KBM-7 (cell line): ENCODE measurements at places on chromosomes 2 and 18.

- peak; percentile 23 for DNase-seq
These were observed 290 bp downstream of the PSMG2 start for GRCh38 chr18:12703096-12703567.

GRCh38 chr2:167423731-167424130 lies 535.5 kb downstream of the XIRP2 start:
- DNase-seq, result no peak

DNA sequence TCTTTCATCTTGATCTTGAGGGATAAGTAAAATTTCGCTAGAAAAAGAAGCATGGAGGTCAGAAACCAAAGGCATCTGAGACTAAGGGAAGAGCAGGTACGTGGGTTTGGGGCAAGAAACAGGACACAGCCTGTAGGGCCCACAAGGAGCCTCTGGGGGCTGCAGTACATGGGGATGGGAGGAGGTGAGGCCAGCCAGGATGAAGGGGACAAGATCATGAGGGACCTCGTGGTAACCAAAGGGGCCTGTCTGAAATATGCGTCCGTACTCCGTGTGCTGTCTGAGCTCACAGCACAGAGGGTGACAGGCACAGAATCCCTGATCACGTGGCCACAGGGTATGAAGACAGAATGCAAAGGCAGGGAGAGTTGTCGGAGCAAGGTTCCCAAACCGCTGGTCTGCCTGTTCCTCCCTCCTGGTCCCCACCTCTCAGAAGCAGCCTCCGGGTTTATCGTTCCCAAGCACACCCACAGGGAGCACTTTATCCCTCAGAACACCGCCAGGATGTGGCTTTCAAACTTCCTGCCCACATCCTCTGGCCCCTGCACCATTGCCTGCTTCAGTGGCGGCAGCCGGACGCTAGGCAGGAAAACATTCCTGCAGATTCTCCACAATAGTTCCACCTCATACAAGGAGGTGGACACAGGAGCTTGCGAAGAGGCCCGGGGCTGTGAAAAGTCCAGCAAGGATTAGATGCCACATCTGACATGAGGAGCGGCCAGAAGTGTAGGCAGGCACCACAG lies 12.0 kb downstream of the TMEM163 start:
- DNase-seq, result peak; percentile 91

GRCh38 chr2:205130111-205130829 lies 552.0 kb upstream of the NRP2 start:
- DNase-seq, result no peak

DNA sequence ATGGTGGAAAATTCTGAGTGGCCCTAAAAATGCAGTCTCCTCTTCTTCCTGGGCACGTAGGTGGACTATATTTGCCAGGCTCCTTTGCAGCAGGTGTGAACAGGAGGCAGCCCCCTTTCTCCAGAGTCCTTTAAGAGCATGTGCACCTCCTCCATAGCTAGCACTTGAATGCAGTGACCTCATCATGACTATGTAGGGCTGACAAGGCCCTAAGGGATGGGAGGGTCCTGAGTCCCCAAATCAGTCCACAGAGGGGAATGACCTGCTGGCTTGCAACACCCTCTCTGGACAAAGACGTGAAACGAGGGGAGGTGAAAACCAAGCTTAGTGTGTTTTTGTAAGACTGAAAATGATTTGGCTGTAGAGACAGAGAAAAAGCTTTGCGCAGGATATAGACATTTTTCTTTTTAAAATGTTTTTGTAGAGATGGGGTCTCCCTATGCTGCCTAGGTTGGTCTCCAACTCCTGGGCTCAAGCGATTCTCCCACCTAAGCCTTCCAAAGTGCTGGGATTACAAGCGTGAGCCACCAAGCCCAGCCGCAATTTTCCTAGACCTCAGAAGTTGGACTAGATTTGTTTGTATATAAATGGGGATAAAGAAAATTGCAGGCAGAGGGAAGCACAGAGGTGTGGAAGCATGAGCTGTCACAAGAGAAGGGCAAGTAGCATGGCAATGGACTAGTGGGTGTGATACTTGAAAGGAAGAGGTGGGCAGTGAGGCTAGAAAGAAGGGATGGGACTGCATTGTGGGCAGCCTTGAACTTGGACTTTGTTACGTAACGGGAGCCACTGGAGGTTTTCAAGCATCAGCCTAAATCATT lies 28.8 kb downstream of the LONRF2 start:
- DNase-seq, result no peak

GRCh38 chr2:135882415-135882814 lies 6.2 kb upstream of the MCM6 start:
- no peak for DNase-seq

DNA sequence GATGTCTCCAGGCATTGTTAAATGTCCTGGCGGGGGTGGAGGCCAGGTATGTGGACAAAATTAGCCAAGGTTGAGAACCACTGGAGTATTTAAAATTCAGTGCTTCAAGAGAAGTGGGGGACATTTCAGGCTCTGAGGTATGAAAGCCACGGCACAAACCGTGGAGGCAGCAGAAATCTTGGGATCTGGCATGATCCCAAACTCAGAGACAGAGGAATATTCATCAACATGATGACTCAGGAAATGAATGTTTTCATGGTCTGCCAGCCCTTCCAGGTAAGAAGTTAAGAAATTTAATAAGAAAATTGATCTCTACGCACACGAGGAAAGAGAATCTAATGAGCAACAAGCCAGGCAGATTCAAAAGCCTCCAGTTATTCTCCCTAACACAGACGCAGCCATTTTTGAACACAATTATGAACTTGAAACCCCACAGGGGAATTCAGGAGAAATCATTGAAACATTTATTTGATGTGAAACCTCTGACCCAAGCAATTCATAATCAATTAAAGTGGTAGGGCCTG lies 11.3 kb upstream of the GRP start:
- no peak for DNase-seq

GRCh38 chr2:236964291-236964690 lies 121.4 kb upstream of the COPS8 start:
- DNase-seq, result no peak

DNA sequence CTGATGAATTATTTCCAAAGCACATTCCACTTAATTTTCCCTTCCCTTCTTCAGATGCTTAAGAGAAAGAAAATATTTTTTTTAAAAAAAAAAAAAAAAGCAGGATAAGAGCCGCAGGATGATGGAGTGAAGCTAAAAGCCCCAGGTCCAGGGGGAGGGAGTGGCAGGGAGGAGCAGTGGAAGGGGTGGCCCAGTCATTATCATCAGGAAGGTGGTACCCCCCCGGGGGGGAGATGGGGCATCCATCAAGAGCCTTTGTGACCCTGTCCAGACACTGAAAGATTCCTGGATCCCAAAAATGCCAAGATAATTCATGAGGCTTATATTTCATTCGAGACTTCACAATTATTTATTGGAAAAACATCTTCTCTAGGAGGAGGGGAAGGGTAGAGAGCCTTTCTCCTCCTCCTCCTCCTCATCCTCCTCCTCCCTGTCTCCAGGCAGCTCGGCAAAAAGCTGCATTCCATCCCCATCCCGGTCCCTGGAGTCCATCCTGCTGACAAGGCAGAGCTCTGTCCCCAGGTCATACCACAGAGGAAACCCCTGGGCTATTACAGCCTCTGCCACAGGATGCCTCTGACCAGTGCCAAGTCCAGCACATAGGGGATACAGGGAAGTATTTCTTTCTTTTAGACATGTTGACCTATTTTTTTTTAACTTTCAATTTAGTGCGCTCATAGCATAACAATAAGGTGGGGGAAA lies 125.3 kb downstream of the TWIST2 start:
- no peak for DNase-seq

GRCh38 chr2:108477099-108477498 lies 28.1 kb downstream of the GCC2 start:
- no peak for DNase-seq

DNA sequence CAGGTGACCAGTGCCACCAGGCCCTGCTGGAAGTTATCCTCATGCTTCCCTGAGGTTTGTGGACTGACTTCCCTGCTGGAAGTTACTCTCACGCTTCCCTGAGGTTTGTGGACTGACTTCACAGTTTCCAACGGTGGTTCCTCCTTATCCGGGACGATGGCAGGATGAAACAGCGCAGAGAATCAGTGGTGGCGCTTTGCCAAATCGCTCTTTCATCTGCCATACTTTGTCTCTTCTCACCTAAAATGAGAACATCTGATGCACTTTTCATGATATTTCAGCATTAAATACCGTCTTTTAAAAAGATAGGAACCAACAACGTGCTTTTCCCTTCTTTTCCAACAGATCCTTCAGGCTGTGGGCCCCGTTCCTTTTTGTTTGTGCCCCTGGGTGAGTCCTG lies 183.3 kb downstream of the LDLRAD4 start:
- no peak for DNase-seq

DNA sequence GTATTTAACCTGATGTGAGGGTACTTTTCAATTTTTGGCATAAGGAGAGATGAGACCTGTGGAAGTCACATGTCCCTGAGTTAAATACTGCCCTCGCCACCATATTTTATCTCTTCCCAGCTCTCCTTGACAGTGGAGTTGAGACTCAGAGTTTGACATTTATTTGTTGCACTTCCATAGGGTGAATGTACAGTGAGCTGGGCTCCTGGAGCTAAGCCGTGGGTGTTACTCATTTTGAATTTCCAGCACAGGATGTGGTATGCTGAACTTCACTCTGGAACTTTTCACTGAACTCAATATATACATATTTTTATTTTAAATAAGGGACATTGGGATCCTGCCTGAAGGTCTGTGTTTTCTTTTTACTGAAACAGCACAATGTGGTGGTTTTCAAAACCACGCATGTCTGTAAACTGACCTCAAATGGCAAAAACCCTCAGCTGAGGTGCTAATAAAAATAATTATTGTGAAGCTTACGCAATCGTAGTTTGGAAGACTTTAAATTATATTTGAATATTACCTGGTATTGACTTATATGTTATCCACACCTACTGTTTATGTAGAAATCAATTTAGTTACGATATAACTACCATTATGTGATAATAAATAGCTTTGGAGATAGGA lies 12.1 kb downstream of the RNF144A start:
- peak; percentile 27 for DNase-seq

GRCh38 chr2:224722770-224723169 lies 6.6 kb upstream of the CCDC195 start:
- no peak for DNase-seq

DNA sequence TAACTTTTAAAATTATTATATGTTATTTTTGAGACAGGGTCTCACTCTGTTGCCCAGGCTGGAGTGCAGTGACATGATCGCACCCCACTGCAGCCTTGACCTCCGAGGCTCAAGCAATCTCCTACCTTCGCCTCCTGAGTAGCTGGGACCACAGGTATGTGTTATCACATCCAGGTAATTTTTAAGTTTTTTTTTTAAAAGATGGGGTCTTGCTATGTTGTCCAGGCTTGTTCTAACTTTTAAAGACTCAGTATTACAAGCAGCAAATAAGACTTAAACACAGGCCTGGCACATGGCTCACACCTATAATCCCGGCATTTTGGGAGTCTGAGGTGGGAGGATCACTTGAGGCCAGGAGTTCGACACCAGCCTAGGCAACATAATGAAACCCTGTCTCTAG lies 101.2 kb downstream of the ASXL2 start:
- DNase-seq, result no peak

- peak; percentile 22 for DNase-seq
These were observed at the start of gene SLC9A2 for GRCh38 chr2:102619414-102620319. Gene SLC9A2, plus strand, starts transcription at chr2:102619553. Its CDS starts 296 bp downstream, at chr2:102619849.

DNA sequence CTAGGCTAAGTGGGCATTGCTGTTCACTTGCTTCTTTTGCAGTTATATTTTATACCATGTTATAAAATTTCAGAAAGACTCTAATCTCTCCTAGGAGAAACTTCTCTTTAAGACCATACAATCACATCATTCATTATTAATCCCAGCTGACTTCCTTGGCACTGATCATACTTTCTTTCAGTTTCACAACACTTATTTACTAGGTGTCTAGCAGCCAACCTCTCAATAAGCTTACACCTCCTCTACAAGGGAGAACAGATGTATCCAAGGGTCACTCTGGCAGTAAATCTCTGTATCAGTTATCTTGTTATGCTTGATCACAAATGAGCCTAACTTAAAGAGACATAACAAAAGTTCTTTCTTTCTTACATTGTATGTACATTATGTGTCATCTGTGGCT lies 69.8 kb upstream of the EPB41L5 start:
- no peak for DNase-seq

DNA sequence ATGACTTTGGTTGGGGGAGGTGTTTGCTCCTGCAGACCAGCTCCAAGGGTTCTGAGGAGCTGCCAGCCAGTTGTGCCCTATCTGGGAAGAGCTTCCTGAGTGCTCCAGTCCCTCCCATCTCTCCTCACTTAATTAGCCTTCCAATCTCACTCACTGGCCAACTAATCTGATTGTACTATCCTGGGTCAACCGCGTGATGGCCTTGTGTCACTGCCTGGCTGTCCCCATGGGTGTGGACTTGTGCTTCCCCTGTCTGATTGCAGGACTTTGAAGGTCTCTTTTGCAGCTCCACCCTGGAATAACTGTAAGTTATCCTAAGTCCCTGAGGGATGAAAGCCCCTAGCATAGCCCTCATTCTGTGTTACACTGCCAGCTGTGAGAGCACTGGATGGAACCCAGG lies 65.0 kb downstream of the SLC4A5 start:
- DNase-seq, result no peak

- DNase-seq, result no peak
These were observed 131.7 kb upstream of the PDE1A start for GRCh38 chr2:182558564-182558963.

DNA sequence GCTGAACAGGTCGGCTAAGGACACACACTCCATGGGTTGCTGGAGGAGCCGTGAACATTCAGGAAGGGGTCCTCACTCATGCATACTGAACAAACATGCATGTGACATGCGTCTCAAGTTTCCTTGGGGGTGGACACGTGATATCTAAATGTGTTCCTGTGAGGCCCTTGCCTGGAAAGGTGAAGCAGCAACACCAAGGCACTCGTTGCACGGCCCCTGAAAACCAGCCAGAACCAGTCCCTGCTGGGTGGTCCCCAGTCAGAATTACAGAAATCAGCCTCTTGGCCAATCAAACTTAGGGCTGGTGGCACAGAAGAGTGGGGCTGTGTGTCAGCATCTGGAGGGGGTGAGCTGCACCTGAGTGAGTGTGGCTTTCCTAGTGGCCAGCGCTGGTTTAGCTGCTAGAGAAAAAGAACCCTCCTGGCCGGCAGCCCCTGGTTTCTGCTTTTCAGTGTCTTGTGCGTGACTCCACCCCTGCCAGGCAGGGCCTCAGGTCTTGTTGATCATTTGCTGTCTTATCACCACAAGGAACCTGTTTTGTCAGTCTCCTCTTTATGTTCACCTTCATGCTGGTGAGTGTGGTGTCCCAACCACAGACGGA lies 3.2 kb upstream of the AQP12B start:
- peak; percentile 9 for DNase-seq

DNA sequence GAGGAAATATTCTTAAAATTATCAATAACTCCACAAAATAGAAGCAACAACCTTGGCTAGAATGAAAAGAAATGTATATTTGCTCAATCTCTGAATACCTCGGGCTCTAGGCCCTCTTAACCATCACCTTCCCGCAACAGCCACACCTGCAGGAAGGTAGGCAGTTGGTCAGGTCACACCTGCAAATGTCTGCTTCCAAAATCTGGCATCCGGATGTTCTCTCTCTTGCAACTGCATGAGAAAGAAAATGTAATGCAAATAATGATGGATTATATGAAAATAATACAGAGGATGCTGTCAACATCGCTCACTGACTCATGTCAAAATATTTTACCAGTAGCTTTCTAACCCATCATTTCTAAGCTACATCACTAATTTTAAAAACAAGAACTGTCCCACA lies 148.3 kb downstream of the SATB2 start:
- no peak for DNase-seq

- DNase-seq, result no peak
These were observed 30.7 kb downstream of the ATP8B1 start for GRCh38 chr18:57772387-57772799.
